ENCODE measurements at places on chromosomes 2 and 18.

DNA sequence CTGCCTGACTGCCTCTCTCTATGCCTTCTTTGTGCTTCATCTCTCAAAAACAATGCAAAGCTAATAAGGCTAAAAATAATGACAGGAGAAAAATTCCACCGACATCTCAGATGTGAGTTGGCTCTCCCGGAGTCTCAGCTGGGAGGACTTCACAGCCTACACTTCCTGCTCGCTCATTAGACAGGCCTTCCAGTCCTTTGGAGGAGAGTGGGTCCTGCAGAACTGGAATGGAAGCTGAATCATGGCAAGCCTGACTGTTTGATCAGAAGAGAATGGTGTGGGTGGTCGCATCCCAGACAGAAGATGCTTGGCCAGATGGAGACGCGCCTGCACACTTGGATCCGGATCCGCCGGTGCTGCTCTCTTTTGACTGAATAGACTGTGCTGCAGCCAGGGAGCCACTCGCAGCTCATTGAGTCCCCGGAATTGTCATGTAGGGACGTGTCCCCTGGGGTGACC, 49.7 kb downstream of the TRIB2 start:
- DNase-seq, result no peak

GRCh38 chr18:50606609-50607008, 46.7 kb downstream of the MAPK4 start:
- DNase-seq, result no peak

DNA sequence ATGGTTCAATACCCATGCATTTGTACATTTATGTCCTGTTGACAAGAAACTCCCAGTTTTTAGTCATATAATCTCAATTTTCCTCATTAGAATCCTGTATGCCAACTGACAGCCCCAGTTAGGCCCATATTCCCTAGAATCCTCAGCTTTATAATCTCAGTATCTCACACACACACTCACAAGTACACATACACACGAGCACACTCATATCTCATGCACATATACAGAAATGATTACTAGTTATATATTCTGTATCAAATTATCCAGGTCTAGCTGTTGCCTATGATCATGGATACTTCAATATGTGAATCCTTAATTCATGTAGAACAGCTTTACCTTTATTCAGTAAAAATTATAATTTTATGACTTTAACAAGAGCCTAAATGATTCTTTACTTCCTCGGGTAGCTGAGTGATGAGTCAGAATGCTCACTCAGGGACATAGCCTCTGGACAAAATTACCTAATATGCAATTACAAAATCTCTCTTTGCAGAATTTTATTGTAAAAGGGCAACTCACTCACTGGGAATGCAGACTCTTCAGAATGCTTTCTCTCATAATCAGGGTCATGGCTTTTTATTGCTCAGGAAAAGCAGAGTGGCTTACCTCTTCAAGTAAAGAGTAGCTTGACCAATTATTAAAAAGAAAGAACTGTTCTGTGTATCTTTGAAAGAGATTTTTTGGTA, 193.6 kb upstream of the PIK3C3 start:
- DNase-seq, result no peak

DNA sequence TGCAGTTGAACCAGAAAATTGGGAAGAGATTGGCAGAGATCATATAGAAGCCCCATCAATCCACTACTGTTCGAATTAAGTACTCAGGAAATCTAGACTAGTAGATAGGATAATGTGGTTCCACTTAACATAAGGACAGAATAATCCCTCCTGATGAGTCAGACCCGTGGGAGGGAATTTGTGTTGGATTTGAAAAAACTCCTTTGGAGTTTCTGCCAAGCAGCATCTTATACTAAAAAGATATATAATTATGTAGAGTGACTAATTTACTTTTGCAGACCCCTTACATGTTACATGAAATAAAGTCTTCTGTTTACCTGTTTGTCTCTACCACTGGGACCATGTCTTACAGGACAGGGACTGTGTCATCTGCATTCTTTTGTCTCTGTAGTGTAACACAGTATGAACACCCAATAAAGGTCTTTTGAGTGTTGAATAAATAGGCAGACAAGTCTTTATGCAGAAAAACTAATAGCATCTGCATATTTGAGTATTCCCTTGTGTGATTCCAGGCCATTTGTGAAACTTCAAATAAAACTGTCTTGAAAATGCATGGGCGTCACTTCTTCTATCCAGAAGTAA, 122.6 kb upstream of the DNAJC10 start:
- DNase-seq, result no peak

DNA sequence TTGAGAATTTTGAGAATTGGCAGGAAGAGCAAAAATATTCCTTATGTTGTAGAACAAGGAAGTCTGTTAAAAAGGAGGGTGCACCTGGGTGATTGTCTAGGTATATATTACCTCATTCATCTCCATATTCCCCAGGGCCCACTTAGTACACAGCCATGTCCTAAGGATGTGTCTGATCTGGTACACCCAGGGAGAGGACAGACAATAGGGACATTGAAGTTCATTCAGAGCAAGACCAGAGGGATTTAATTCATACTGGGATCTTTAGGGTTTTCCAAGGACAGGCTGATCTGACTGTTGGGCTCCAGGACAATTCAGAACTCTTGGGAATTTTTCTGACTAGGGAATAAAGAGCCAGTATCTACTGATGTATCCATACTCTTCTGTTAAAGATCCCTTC, 112.1 kb downstream of the PHLPP1 start:
- no peak for DNase-seq

- no peak for DNase-seq
Measured at GRCh38 chr18:38966841-38967240, 1401.2 kb upstream of the CELF4 start.

DNA sequence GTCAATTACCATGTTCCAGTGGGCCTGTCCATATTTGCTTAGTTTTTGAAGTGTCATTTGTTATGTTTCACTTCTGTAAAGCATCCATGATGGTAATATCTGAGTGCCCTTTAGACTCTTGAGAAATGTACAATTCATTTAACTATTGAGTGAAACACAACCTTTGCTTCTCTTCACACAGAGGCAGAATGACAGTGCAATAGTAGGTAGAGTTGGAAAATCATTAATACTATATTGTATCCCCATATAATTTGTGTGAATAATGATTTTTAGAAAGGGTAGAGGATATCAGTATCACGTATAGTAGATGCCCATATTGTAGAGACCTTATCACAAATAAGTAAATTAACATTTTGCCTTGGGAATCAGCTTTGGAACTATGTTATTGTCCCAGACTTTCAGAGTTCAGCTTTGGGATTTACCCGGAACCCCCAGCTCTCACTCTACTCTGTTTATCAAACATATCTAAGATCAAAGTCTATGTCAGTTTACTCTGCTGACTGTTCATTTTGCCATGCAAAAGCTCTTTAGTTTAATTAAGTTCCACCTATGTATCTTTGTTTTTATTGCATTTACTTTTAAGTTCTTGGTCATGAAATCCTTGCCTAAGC, 172.7 kb upstream of the NOL4 start:
- no peak for DNase-seq

DNA sequence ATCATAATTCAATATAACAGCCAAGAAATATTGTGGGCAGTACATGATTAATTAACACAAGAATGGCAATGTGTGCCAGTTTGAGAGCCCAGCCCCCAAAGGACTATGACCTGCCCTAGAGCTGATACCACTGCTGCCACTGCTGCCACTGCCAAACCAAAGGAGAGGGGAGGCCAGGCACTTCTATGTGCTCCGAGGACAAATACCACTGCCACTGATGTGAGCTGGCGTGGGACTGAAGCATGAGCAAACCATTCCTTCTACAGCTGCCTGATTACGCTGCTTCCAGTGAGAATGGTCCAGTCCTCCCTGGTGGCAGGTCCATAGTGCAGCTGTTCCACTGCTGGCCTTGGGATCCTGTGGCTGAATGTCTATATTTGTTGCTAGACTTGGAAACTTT, 392.2 kb downstream of the CCDC85A start:
- DNase-seq, result no peak

GRCh38 chr2:16168506-16169264, 228.3 kb downstream of the MYCN start:
- DNase-seq, result peak; percentile 66

GRCh38 chr2:16429431-16430145, 236.0 kb downstream of the CYRIA start:
- no peak for DNase-seq

- no peak for DNase-seq
Measured at GRCh38 chr18:64618390-64618789, 469.5 kb upstream of the LINC00305 start.

- DNase-seq, result no peak
Measured at GRCh38 chr2:134739879-134740301, 21.1 kb upstream of the TMEM163 start.

GRCh38 chr2:51559026-51559425, 527.1 kb upstream of the NRXN1 start:
- no peak for DNase-seq

DNA sequence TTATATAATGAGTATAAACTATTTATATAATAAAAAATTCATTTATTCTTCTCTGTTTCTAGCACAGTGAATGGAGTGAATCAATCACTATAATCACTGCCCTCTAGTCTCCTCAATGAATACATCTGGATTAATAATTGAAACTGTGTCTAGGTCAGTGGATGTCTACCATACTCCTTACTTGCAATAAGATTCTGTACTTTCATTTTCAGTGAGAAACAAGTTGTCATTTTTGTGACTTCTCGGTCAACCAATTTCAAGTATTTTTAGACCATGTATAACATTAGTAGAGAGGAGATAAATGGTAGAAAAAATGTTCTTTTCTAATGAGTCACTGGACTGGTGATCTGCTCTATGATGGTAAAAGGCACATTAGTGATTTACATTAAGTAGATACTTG, 799.6 kb upstream of the CHAC2 start:
- no peak for DNase-seq

DNA sequence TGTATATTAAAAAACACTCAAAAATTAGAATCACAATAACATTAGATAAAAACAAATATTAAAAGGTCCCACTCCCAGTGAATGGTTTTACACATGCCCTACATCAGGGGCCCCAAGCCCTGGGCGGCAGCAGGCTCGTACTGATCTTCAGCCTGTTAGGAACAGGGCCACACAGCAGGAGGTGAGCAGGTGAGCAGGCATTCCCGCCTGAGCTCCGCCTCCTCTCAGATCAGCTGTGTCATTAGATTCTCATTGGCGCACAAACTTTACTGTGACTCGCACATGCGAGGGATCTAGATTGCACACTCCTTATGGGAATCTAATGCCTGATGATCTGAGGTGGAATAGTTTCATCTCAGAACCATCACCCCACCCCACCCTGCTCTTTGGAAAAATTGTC, 74.2 kb downstream of the MBD2 start:
- DNase-seq, result no peak

DNA sequence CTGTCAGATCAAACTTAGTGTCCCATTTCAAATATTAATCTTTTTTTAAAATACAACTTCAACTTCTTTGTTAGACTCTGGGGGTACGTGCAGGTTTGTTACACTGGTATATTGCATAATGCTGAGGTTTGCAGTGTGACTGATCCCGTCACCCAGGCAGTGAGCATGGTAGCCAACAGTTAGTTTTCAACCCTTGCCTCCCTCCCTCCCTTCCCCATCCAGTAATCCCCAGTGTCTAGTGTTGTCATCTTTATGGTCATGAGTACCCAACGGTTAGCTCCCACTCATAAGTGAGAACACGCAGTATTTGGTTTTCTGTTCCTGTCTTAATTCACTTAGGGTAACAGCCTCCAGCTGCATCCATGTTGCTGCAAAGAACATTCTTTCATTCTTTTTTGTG, 23.9 kb downstream of the NOL10 start:
- DNase-seq, result no peak

- no peak for DNase-seq
Measured at GRCh38 chr2:81645745-81646301, 1341.3 kb upstream of the LRRTM1 start.

GRCh38 chr2:231677632-231678104, 30.7 kb upstream of the PTMA start:
- peak; percentile 93 for DNase-seq

GRCh38 chr18:78736015-78736690, 243.5 kb upstream of the SALL3 start:
- no peak for DNase-seq

- peak; percentile 78 for DNase-seq
Measured at GRCh38 chr2:207164006-207164831, 1.5 kb downstream of the KLF7 start.

- DNase-seq, result no peak
Measured at GRCh38 chr2:110991911-110992310, 128.8 kb upstream of the BCL2L11 start.

- no peak for DNase-seq
Measured at GRCh38 chr2:203352604-203353255, 24.5 kb downstream of the ABI2 start.

DNA sequence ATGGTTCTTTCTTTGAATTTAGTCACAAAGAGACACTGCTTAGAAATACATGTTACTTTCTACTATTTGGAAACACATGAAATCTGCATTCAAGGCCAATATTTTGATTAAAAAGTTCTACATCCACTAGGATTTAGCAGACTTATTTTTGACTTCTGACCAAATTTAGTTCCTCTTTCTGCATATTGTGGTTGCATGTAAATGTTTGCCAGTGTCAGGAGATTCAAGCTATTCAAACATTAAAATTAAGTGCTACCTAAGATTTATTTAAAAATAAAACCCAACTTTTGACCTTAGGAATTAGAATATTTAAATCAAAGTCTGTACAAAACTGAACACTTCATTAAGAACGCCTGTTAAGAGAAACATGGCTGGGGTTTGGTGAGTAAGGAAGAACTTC, 891.1 kb downstream of the CPS1 start:
- DNase-seq, result no peak

- no peak for DNase-seq
Measured at GRCh38 chr2:143668234-143668633, 539.0 kb downstream of the ARHGAP15 start.

- no peak for DNase-seq
Measured at GRCh38 chr18:52813635-52814416, 473.8 kb downstream of the DCC start.

DNA sequence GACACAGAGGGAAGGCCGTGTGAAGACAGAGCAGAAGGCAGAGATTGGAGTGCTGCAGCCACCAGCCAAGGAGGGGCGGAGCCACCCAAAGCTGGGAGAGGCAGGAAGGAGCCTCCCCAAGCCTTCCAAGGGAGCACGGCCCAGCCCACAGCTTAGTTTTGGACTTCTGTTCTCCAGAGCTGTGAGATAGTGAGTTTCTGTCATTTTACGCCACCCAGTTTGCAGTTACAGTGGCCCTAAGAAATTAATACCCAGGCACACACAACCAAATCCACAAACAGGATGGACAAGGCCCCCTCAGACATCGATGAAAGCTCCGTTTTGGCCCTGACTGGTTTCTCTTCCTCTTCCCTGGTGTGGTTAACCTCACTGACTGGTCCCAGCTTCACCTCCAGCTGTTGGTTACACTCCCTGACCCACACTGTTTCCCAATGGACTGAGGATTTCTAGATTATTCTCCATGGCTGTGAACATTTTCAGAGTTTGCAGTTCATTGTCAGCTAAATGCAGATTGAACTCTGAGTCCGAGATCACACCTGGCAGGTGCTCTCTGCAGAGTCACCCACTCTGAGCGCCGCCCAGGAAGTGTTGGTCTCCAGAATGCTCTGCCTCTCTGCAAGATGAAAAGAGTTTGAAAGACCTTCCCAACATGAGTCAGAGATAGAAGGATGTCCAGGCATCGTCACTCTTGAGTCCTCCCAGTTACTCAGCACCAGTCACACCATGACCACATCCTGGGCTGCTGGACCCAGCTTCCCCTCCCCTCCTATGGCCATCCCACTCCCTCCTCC, 100.2 kb downstream of the TWIST2 start:
- DNase-seq, result no peak

- DNase-seq, result no peak
Measured at GRCh38 chr18:11905613-11906012, 2.5 kb downstream of the MPPE1 start.
